ENCODE measurements at places on chromosomes 5 and 9. TPM values are rescaled to one million over a fixed set of nuclear protein-coding genes. Genes with fewer than 3 reads are reported as not detected.

- H3K4me3 ChIP-seq = no peak overlapping the region
- no peaks in the 10 kb centered on the region for H3K4me1 ChIP-seq
- H3K27ac ChIP-seq = no peak overlapping the region
- H3K27me3 ChIP-seq = no peaks in the 10 kb centered on the region
- no peak for DNase-seq
- no peaks in the 10 kb centered on the region for H3K36me3 ChIP-seq
Observed at GRCh38 chr5:148569948-148570347, 84.4 kb downstream of the HTR4 start.

GRCh38 chr9:97703437-97704344 lies 6.6 kb upstream of the XPA start:
- H3K4me1 ChIP-seq = no peaks in the 10 kb centered on the region
- H3K27ac ChIP-seq = no peak overlapping the region
- DNase-seq = no peak
- no peaks in the 10 kb centered on the region for H3K27me3 ChIP-seq

MLANA gene
- not detected for total RNA-seq

SLC4A9 gene
- not detected for total RNA-seq

TMEM252 gene
- not detected for total RNA-seq

Measured in psoas muscle (tissue), 8 donors.